Ascending aorta (tissue), 2 donors: ENCODE measurements at places on chromosomes 13 and 19. TPM values are rescaled to one million over a fixed set of nuclear protein-coding genes. Genes with fewer than 3 reads are reported as not detected.

Gene GAPDHS
- not detected for total RNA-seq

Gene TMEM145
- not detected for total RNA-seq

Gene SYCN
- total RNA-seq = not detected

Gene ZNF234
- 7.9 TPM for total RNA-seq

Gene EBPL
- 18.3 TPM for total RNA-seq

Gene PSG5
- not detected for total RNA-seq

DNA sequence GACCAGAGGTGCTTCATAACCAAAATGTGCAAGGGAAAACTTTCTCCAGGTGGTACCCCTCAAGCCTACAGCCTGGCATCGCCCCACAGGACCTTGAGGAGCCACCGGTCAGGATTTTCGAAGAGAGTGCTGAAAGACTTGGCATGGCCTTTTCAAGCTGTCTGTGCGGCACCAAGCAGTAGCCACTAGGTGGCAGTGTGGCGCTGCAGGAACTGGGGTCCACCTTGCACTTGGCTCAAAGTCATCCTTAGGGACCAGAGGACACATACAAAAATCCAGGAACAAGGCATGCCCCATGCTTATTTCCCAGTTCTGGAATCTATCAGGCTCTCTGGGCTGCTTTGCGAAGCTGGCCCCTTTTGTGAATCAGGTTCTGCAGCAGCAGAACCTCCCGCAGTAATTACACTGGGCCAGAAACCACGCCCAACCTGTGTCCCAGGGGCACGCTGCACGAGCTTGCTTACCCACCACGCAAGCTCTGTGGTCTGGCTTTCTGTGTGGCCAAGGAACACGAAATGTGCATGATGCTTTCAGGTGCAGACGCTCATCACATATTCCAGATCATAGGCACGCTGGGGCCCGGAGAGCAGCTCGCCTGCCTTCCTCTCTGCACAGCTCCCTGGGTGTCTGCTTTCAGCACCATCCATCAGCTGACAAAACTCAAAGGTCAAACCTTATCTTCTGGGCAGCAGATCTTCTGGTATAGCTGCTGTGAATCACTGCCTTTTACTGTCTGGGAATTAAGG, 87.2 kb downstream of the SLC7A1 start:
- DNase-seq = peak; percentile 89

- no peak for DNase-seq
These were observed 7.0 kb upstream of the MYDGF start for GRCh38 chr19:4676955-4677731.

DNA sequence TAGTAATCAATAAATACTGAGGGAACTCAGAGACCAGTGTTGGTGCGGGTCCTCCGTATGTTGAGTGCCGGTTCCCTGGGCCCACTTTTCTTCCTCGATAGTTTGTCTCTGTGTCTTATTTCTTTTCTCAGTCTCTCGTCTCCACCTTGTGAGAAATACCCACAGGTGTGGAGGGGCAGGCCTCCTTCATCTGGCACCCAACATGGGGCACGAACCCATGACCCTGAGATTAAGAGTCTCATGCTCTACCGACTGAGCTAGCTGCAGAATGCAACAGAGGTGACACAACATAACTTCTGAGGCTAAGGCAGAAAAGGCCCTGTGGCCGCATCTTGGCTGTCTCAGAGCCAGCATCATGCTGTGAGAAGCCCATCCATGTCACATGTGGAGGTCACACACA, 5.3 kb upstream of the ZNF613 start:
- DNase-seq = no peak

- DNase-seq = no peak
These were observed 33.3 kb downstream of the NAA16 start for GRCh38 chr13:41344358-41344757.

GRCh38 chr19:35883882-35884281, 15.5 kb downstream of the APLP1 start:
- DNase-seq = no peak

DNA sequence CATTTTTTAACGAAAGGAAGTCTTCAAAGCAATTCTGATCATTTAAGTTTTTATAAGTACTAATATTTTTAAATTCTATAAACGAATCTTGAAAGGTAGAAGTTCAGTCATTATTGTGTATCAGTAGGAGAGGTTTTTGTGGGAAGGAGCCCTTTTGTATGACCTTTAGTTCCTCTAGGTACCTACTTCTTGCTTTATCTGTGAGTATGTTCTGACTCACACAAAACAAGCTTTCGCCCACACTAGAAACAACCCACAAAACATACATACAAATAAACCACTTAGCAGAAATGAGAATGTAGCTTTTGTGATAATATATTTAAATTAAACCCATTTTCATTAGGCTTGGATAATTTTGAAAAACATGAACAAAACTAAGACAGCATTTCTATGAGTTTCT, 27.8 kb downstream of the ERCC5 start:
- DNase-seq = no peak

DNA sequence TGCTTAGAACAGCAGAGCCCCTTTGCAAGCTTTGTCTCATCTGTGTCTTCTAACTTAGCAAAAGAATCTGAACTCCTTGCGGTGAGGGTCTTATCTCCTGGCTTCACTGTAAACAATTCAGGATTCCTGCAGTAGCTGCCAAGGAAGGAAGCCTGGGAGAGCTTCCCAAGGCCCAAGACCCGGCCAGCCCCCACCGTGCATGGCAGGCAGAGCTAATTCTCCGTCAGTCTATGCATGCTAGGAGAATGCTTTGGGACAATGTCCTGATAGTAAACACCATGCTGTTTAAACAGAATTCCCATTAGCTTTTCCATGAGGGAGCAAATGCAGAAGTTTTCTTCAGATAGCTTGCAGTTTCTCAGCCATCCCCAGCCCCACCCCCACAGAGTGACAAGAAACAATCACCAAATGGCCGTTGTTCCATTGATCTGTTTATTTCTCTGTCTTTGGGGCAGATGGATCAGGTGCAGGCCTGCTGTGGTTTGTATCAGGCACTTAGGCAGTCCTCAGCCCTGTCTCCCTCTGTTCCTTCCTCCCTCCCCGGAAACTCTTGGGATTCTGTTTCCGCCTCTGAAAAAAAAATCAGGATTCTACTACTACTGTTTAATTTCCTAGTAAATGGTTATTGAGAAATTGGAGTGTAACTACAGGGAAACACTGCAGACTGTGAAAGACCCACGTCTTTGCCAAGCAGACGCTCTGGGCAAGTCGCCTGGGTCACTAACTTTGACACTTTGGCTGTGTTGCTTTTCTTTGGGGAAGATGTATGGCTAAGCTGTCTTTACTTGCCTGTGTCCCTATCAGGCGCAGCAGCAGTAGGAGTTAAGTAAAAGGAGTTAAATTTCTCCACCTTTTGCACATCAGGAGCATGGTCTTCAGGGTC, 40.7 kb upstream of the SPATA13 start:
- DNase-seq = no peak

DNA sequence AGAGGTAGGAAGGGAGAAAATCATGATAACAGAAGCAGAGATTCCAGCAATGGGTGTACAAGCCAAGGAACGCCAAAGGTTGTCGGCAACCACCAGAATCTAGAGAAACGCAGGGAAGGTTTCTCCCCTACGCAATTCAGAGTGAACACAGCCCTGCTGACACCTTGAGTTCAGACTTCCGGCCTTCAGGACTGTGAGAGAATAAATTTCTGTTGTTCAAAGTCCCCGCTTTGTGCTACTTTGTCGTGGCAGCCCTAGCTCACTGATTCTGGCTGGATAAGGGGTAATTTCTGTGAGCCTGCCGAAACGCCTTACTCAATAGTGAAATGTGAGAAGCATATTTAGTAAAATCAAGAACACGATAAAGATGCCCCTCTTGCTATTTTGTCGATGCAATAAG, 5.3 kb upstream of the CLEC4G start:
- no peak for DNase-seq

DNA sequence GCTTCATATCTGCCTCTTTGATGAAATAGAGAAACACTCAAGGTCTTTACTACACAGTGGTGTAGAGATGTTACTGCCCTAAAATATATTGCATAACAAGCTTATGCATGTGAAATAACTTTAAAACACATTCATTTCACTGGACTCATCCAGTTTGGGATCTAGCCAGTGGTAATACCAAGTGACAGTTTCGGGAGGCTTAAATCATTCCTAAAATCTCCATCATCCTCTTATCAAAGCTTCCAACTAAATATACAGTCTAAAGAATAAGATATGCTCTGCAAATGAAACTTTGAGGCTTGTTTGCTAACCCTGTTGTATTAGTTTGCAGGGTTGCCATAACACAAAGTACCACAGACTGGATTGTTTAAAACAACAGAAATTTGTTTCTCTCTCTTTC, 52.8 kb downstream of the THSD1 start:
- no peak for DNase-seq

- DNase-seq = no peak
These were observed 10.7 kb downstream of the ZNF682 start for GRCh38 chr19:20028611-20029010.

GRCh38 chr13:27200413-27201070, 28.9 kb upstream of the USP12 start:
- no peak for DNase-seq

GRCh38 chr13:86841264-86841663, 829.9 kb upstream of the SLITRK5 start:
- no peak for DNase-seq
